Mesothelial cell of epicardium (in vitro differentiated cells): ENCODE measurements at places on chromosomes 5 and 9. TPM values are rescaled to one million over a fixed set of nuclear protein-coding genes. Genes with fewer than 3 reads are reported as not detected.

The NKD2 gene
- total RNA-seq: 52.8 to 65.1 TPM (median 63.4 TPM) in 3 replicates

The XRCC4 gene
- 12.0 to 13.6 TPM (median 12.1 TPM) in 3 replicates for total RNA-seq

The MEIKIN gene
- total RNA-seq: not detected in 3 replicates

The ZNF883 gene
- 8.6 to 11.5 TPM (median 11.2 TPM) in 3 replicates for total RNA-seq

The SLC6A19 gene
- not detected in 3 replicates for total RNA-seq

The C5orf46 gene
- 0.42 to 0.59 TPM in 2 of 3 replicates, not detected in the other for total RNA-seq

The ZNF354C gene
- total RNA-seq: 9.1 to 9.6 TPM (median 9.2 TPM) in 3 replicates

The HTR4 gene
- total RNA-seq: 0.27 to 0.41 TPM (median 0.33 TPM) in 3 replicates

The ATG10 gene
- 13.5 to 14.8 TPM (median 14.4 TPM) in 3 replicates for total RNA-seq

The SETX gene
- 51.4 to 52.4 TPM (median 51.6 TPM) in 3 replicates for total RNA-seq

The LYSMD3 gene
- total RNA-seq: 14.5 to 16.8 TPM (median 14.8 TPM) in 3 replicates

The RNF130 gene
- total RNA-seq: 44.9 to 46.8 TPM (median 44.9 TPM) in 3 replicates

The OR13C2 gene
- total RNA-seq: not detected in 3 replicates

The TSLP gene
- total RNA-seq: 0.32 to 0.47 TPM (median 0.42 TPM) in 3 replicates

The NIPAL4 gene
- total RNA-seq: 0.18 to 0.49 TPM (median 0.40 TPM) in 3 replicates

The LRRC19 gene
- not detected in 3 replicates for total RNA-seq

The ARHGEF39 gene
- total RNA-seq: 6.3 to 8.0 TPM (median 6.5 TPM) in 3 replicates

The GNAQ gene
- 44.4 to 47.0 TPM (median 46.9 TPM) in 3 replicates for total RNA-seq

The BASP1 gene
- total RNA-seq: 137 to 144 TPM (median 140 TPM) in 3 replicates

The ITGA2 gene
- 4.1 to 4.7 TPM (median 4.1 TPM) in 3 replicates for total RNA-seq

The HSD17B4 gene
- total RNA-seq: 119 to 146 TPM (median 136 TPM) in 3 replicates

The IL5 gene
- total RNA-seq: not detected in 3 replicates

The GNE gene
- 12.1 to 13.4 TPM (median 12.4 TPM) in 3 replicates for total RNA-seq

The C5 gene
- total RNA-seq: 3.1 to 4.0 TPM (median 4.0 TPM) in 3 replicates

The NFX1 gene
- total RNA-seq: 28.7 to 30.2 TPM (median 29.4 TPM) in 3 replicates

The ADAMTS16 gene
- 23.7 to 27.6 TPM (median 24.3 TPM) in 3 replicates for total RNA-seq

The C9orf153 gene
- total RNA-seq: 0.27 to 0.51 TPM (median 0.41 TPM) in 3 replicates

The LAMC3 gene
- total RNA-seq: 18.3 to 19.5 TPM (median 18.9 TPM) in 3 replicates

The UCK1 gene
- total RNA-seq: 21.9 to 26.6 TPM (median 23.2 TPM) in 3 replicates

The RNF183 gene
- total RNA-seq: 0.16 to 0.53 TPM (median 0.29 TPM) in 3 replicates

The HSPA4 gene
- 109 to 111 TPM (median 111 TPM) in 3 replicates for total RNA-seq

The CBY3 gene
- 0.47 TPM in 1 of 3 replicates, not detected in the others for total RNA-seq

The SLIT3 gene
- total RNA-seq: 64.1 to 65.1 TPM (median 64.3 TPM) in 3 replicates

The ACTBL2 gene
- total RNA-seq: 0.07 TPM in 2 of 3 replicates, not detected in the other

The ANGPTL2 gene
- 15.5 to 16.6 TPM (median 16.6 TPM) in 3 replicates for total RNA-seq

The SPARC gene
- 2,843 to 2,896 TPM (median 2,890 TPM) in 3 replicates for total RNA-seq

The BNC2 gene
- 45.1 to 52.1 TPM (median 46.4 TPM) in 3 replicates for total RNA-seq

The FGF1 gene
- total RNA-seq: 0.07 TPM in 1 of 3 replicates, not detected in the others

The DND1 gene
- total RNA-seq: 3.3 to 3.9 TPM (median 3.5 TPM) in 3 replicates
